Epithelial cell of prostate (primary cell): ENCODE measurements at places on chromosomes 12 and 14.

GRCh38 chr14:103061482-103061976 is 4.2 kb upstream of the CDC42BPB start:
- DNase-seq, result no peak

DNA sequence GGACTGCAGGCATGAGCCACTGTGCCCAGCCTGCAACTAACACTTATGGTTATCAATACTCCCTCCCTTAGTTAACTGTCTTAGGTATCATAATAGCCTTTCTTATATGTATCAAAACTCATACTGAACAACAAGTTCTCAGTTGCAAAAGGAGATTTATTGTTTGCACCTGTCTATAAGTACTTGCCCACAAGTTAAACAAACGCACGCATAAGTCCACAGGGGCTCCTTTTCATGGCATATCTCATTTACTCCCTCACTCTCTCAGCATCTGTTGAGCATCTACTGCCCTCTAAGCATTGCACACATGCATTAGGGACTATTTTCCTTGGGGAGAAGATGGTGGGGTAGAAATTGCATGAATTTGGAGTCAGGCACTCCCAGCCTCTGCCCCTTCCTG is 46.7 kb upstream of the CORO1C start:
- DNase-seq, result no peak

GRCh38 chr12:121423682-121424623 is 24.0 kb downstream of the RNF34 start:
- no peak for DNase-seq

DNA sequence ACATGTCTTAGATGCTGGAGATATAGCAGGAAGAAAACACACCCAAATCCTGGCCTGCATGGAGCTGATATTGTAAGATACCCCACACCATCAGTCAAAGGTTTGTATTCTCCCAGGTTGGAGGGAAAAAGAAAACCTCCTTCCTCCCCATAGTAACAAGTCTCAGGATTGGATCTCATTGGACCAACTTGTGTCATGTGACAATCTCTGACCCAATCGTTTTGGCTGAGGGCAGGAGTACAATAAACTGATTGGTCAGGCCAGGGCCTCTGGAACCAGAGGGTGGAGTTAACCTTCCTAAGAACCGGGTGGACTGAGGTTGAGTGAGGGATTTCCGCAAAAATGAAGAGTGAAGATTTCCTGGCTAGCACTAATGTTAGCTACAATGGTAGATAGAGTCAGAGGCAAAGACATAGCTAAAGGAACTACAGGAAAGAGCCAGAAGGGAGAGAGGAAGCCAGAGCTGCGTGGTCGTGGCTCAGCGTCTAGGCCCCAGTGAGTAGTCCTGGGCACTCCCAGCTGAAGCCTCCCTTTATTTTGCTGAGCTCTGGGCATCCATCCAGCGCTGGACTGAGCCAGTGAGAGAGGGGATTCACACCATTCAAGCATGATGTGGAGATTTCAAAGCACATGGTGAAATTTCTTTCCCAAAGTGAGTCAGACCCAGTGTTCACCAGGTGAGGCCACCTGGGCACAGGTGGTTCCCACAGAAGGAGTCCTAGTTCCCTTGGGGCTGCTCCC is 219.9 kb downstream of the AACS start:
- DNase-seq, result no peak

DNA sequence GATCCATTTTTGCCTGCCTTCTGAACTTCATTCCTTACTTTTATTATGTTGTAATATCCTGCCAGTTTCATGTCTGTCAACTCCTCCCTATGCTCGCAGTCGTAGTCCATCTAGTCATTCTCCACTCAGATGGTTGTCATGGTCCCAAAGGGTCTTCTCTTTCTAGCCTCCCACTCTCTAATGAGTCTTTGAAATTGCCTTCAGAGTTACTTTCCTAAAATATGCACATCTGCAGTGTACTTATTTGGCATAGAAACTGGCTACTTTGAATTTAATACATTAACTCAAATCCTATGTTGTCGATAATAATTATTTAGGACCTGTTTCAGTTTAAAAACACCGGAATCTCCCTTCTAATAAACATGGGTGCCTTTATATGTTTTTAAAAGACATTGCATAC is 101.0 kb downstream of the PDE3A start:
- DNase-seq, result no peak

- DNase-seq, result no peak
These were observed 379.4 kb downstream of the RPS29 start for GRCh38 chr14:49206828-49207227.

GRCh38 chr12:111439657-111440151 is 34.0 kb downstream of the SH2B3 start:
- no peak for DNase-seq

DNA sequence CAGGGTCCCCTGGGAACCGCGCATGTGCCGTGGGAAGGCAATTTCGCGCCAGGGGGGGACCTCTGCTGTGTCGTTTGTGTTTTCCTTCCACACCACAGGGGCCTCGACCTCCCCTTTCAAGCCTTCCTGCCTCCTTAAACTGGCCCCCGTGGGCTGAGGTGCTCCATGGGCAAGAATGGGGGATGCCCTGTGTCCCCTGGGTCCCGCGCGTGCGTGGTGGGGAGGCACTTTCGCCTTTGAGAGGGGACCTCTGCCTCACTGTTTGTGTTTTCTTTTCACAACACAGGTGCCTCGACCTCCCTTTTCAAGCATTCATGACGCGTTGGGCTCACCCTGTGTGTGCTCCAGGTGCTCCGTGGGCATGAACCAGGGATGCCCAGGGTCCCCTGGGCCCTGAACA is 348.8 kb downstream of the ALG10 start:
- DNase-seq, result no peak

- DNase-seq, result peak; percentile 48
These were observed 16.9 kb downstream of the OR6S1 start for GRCh38 chr14:20624495-20625070.

DNA sequence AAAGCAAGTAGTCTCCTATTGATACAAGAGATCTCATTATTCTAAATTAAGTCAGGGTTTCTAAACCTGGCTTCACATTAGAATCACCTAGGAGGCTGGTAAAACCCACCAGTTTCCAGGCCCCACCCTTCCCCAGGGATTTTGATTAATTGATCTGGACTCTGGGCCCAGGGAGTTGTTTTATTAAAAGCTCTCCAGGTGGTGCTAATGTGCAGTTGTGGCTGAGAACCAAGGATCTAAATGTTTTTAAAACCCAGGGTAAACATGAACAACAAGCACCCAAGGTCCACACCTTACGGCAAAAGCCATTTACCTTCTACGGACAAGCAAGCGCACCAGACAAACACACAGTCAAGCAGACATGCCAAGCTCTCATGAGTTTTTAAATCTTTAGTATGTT is 73.9 kb downstream of the SLC2A13 start:
- DNase-seq, result no peak

DNA sequence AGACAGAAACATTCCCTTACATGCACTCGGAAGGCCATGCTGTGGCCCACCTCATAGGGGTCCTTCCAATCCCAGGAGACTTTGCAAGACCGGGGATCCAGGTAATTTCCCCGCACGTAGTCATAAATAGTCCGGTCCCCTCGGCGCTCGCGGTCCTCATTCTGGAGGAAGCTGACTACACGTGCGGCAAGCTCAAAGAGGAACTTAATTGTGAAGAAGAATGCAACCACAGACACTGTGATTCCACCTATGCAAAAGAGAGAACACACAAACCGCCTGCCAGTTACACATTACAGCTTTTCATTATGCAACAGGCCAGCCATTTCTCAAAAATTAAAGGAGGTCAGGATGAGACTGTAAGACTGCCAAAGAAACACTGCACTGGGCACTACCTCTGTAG is 28.4 kb downstream of the AREL1 start:
- DNase-seq, result no peak

DNA sequence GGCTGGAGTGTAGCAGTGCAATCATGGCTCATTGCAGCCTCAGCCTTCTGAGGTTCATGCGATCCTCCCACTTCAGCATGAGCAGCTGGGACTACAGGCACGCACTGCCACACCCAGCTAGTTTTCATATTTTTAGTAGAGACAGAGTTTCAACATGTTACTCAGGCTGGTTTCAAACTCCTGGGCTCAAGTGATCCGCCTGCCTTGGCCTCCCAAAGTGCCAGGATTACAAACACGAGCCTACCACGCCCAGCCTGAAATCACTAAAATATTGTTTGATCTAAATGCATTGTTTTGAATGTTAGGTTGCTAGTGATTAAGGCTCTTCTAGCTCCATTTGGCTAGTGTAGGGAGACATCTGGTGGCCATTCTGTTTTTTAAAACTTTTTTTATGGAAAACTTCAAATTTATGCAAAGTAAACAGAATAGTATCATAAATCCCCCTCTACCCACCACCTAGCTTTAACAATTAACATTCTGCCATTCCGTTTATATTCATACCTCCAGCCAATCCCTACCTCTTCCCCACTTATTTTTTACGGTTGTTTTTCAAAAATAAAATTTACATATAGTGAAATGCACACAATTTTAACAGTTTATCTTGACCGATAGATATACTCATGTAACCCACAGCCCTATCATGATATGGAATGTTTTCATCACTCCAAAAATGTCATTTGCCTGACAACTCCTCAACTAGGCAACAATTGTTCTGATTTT is 37.8 kb downstream of the MYO1H start:
- peak; percentile 43 for DNase-seq

- DNase-seq, result no peak
These were observed 27.1 kb downstream of the CCDC92 start for GRCh38 chr12:123945287-123946151.

- DNase-seq, result no peak
These were observed 29.1 kb downstream of the PRB3 start for GRCh38 chr12:11240348-11240930.

- no peak for DNase-seq
These were observed 33.7 kb upstream of the HELB start for GRCh38 chr12:66268562-66268961.

- DNase-seq, result no peak
These were observed 111.6 kb downstream of the PIWIL1 start for GRCh38 chr12:130449291-130449690.

DNA sequence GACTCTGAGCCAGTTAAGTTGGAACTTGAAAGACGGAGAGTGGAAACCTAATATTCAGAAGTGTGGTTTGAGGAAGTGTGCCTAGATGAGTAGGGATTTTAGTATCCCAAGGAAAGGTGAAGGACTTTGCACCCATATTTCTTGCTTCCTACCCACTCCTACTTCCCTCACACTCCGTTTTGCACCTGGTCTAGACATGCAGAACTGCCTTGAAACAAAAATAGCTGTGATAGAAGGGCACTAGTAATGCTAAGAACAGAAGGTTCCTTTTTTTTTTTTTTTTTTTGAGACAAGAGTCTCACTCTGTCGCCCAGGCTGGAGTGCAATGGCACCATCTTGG is 732 bp upstream of the ARF3 start:
- DNase-seq, result no peak

DNA sequence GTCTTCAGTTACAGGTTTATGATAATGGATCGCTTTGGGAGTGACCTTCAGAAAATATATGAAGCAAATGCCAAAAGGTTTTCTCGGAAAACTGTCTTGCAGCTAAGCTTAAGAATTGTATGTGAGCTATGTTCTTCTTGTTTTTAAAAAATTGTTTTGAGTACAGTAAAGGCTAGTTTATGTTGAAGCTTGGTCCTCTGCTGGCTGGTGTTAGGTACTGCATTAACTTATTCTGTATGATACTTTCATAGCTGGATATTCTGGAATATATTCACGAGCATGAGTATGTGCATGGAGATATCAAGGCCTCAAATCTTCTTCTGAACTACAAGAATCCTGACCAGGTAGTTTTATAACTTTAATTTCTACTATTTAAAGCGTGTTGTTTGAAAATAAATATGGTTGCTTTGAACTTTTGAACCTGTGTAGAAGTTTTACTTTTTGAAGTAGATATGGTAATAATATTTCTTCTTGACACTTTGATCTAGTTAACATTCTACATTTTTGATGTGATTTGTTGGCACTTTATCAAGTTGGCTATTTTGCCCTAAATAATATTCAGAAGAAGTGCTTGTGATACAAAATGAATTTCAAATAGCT is 55.7 kb downstream of the VRK1 start:
- DNase-seq, result no peak

DNA sequence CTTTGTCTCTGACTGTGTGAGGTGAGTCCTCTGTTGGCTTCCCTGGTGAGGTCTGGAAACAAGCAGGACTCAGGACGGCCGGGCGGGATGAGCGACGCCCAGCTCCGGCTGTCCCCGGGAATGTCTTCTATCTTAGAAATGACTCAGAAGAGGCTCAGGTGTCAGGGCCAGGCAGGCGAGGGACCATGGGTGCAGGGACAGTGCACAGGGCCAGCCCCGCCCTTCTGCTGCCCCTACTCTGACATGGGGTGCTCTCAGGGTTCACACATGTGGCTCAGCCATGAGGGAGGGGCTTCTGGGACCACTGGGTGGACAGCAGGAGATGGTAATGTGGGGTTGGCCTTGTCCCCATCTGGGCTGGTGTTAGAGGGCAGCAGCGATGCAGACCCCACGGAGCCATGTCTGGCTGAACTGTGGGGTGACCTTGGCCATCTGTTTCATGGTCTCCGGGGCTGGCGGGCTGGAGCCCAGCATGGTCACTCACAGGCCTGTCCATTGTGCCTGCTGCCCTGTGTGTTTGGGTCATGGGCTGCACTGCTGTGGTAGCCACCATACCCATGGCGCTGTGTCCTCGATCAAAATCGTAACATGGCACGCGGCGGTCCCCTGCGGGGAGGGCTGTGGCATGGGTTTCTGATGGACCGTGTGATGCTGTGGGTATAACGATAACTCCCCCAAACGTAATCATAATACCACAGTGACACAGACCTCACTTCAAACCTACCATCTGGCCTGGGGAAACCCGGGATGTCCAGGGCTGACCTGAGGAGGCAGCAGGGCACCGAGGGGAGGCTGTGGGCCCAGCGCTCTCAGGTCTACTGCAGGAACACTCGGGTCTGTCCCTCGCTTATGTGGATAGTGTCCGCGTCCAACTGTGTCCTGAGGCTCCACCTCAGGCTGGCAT is 368.8 kb downstream of the TMEM121 start:
- no peak for DNase-seq

DNA sequence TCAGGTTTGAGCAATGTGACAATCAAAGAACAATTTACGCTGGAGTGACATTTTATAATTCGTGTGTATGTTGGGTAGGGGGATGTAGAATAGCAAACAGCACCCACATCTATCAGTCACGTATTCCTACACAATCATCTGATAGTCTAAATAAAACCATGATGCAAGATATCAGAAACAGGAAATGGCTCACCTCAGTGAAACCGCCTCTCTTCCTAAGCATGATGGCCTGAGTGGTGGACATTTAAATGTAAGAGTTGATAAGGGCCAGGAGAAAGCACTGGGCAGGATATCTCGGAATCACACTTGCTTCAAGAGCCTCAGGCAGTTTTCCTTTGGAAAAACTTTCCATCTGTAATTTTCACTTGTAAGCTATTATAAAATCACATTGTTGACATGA is 128.2 kb downstream of the GRIP1 start:
- no peak for DNase-seq

GRCh38 chr14:26729851-26730250 is 132.0 kb upstream of the NOVA1 start:
- DNase-seq, result no peak

- no peak for DNase-seq
These were observed 30.2 kb downstream of the KCNA5 start for GRCh38 chr12:5073853-5074252.
